Aorta (tissue), 5 donors: ENCODE measurements at places on chromosomes 6 and 20. TPM values are rescaled to one million over a fixed set of nuclear protein-coding genes. Genes with fewer than 3 reads are reported as not detected.

FAM83C gene
- total RNA-seq: not detected

C20orf204 gene
- total RNA-seq: 1.7 TPM

REV3L gene
- total RNA-seq: 74.9 TPM

OLIG3 gene
- total RNA-seq: not detected

PTGIS gene
- total RNA-seq: 637 TPM

SLC12A5 gene
- total RNA-seq: 2.4 TPM
